Iris pigment epithelial cell (primary cell): ENCODE measurements at places on chromosomes 5 and 9.

DNA sequence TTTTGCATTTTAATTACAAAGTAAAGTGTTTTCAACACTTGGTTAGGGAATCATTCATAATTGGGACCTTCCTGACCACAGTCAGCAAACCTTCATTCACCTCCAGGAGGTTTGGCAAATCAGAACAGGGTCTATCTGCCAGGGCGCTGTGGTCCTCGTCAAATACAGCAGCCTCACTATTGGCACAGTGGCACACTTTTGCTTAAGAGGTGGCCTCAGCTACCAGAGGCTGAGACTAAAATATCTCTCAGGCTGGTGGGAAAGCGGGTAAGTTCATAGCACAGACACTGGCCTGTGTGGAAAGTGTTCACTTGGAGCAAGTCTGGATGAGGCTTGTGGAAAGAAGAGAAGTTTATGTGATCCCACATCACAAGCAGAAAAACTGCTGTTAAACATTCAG is 268.6 kb upstream of the DAPK1 start:
- no peak for DNase-seq

DNA sequence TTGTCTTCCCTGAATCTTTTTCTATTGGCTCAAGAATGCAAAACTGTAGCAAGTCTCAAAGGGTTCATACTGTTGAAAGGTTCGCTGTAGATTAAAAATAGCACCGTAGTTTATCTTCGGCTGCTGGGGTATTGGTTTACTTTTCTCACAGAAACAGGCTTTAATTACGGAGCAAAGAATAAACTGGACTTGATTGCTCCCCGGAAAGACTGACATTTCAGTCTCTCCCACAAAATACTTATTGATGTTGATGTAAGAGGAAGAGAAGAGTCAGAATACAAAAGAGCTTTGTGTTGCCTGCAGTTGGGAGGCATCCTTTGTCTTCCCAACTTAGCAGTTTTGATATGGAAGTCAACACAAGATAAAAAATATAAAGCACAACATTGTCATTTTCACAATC is 183.9 kb upstream of the DMAC1 start:
- no peak for DNase-seq

GRCh38 chr5:160697281-160697680 is 154.7 kb downstream of the ATP10B start:
- DNase-seq: no peak

DNA sequence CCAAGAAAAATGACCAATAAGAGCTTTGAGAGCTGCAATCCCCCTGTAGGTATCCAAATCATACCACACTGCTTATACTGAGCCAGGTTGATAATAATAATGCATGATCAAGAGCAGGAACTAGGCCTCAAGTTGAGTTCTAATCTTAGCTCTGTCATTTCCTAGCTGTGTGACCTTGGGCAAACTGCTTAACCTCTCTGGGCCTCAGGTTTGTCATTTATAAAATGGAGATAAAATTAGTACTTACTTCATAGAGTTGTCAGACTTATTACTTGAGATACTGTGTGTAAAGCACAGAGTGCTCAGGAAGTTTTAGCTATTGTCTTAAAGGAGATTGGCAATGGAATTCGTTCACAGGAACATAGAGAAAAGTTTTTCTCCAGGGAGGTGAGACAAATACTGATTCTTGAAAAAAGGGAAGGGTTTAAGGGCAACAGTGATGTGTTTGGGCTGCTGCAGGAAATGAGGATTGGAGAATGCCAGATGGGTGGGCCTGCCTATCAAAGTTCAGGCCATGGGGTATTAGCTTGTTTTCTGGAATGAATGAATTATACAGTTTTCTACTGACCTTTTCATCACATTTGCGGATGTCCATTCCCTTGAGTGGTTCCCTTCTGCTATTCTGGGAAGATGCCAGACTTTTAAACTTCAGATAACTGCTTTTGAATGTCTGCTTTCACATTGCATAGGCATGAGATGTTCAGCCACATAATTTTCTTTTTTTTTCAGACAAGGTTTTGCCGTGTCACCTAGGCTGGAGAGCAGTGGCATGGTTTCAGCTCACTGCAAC is 10.2 kb upstream of the ATP6V0E1 start:
- DNase-seq: peak; percentile 79

DNA sequence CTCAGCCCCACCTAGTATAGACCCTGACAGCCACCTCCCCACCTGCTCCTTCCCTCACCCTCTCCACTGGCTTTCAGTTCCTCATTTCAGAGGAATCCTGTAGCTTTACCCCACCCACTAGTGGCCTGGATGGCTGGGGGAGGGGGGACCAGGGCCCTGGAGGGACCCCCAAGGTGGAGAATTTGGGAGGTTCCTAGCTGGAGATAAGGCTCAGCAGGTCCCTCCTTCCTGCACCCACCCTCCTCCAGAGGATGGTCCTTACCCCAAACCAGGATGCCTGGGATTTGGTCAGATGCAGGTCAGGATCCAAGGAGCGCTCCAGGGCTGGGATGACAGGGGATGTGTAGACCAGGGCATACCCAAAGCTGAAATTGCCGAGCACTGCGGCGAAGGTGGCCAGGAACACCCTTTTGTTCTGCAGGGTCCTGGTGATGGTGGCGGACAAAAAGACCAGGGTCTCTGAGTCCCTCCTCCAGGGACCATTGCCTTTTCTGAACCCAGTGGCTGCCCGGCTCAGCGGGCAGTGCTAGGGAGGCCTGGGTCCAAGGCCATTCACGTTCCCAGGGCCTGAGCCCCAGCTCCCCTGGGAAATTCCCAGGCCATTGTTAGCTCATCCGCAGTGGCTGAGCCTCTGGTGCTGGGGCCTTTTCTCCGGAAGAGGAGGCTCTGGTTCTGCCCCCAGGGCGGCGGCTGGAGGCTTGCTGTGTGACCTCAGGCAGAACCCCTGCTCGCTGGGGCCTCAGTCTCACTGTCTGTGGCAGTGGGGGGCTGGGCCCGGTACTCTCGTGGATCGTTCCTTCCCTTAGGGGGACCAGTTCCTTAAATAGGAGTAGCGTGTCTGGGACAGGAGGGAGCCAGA is 678 bp downstream of the SLC2A6 start:
- DNase-seq: peak; percentile 63

DNA sequence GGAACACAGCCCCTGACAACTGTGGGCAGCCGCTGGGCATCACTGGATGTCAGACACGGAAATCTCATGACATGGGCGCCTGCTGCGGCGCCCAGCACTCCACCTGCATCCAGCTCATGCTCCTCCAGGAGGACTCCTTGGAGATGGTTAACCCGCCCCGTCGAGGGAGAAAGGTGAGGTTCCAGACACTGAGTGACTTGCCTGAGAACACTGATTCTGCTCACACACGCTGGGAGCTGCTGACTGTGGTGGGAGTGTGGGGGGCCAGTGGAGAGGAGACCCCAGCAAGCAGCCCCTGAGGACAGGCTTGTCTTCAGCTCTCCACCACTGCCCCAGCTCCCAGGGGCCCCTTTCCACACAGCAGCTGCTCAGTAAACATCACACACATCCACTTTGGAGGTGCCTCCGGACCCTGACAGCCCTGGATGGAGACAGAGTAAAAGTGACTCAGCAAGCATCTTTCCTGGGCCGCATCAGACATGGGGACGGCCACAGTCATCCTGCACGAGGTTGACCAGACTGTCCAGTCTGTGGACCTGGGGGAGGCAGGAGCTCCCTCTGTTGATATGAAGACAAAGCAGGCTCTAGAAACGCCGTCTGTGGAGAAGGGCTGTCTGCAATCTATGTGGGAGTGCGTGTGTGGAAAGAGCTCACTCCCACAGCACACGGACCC is 283.7 kb upstream of the IRX4 start:
- DNase-seq: no peak

- no peak for DNase-seq
Measured at GRCh38 chr9:72718503-72718902, 197.1 kb downstream of the TMC1 start.

DNA sequence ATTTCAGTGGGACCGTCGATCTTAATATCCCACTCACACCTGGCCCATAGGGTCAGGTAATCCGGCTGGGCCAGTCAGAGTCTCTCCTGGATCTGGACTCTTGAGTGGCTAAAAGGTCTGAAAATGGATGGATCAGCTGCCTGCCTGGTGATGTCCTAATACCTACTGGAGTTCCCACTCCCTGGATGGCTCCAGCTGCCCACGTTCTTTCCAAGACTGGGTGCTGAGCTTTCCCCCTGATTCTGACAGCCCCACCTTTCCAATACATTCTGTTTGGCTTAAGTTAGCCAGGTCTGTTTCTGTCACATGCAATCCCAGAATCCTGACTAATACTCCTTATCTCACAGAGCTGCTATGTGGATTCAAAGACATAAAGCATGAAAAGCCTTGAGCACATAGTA is 10.2 kb downstream of the SH3PXD2B start:
- peak; percentile 74 for DNase-seq

GRCh38 chr9:1732670-1733069 is 282.5 kb upstream of the SMARCA2 start:
- no peak for DNase-seq

- DNase-seq: no peak
Measured at GRCh38 chr5:82363524-82363923, 85.4 kb upstream of the RPS23 start.

DNA sequence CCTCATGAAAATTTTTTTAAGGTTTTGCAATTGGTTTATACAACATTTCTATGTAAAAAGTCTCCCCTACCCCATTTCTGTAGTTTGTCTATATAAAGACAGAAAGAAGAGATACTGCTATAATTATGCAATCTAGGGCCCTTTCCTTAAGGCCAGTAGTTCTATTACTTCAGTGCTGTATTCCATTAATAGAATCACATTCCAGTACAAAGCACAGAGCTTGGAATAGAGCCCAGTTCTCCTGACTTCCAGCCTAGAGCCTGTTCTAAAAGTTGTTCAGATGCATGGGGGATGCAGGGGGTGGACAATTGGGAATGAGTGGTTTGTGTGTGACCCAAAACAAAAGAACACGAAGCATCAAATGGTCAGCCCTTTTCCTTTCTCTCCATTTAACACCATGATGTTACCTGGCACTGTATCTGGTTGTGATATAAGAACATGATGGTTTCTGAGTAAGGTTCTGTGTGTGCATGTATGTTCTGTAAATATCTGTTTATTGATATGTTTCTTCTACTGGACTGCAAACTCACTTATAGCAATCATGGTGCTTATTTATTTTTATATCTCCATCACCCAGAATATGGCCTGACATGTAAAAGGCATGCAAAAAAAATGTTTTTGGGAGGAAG is 8.2 kb upstream of the GRAMD2B start:
- peak; percentile 60 for DNase-seq

- DNase-seq: peak; percentile 81
Measured at GRCh38 chr5:168314735-168315411, 23.4 kb downstream of the WWC1 start.

GRCh38 chr5:140011297-140011802 is 31.7 kb downstream of the NRG2 start:
- peak; percentile 2 for DNase-seq

- DNase-seq: no peak
Measured at GRCh38 chr5:127596501-127596900, 52.4 kb upstream of the CTXN3 start.

DNA sequence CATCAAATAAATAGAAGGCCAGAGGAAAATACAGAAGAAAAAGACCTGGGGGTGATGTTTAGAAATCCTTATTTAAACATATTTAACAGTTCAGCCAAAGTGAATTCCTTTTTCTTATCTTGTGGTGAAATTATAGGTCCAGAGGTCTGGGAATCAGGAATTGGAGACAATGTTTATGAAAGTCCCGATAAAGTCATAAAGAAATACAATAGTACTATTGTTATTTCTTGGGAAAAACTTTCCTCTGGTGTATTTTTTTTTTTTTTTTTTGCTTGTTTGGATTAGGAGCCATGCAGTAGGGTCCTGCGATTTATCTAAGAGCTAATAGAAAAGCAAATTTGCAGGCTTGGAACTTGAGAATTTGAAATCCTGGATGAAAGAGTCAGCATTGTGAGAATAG is 426 bp downstream of the C7 start:
- no peak for DNase-seq

GRCh38 chr9:108636013-108636412 is 219.8 kb downstream of the ACTL7B start:
- DNase-seq: no peak

GRCh38 chr9:88949961-88950340 is 41.3 kb upstream of the S1PR3 start:
- peak; percentile 68 for DNase-seq

DNA sequence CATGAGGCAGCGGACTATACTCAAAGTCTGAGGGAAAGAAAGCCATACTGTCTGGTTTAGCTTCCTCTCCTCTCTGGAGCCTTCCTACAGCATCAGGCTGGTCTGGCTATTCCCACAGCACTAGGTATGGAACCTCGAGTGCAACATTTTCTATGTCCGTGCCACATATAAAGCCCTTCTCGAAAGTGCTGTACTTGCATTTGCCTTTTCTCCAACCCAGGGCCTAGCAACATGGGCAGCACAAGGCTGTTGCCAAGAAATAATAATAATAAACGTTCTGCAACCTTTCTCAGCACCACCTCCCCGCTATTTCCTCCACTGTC is 804 bp downstream of the MED10 start:
- DNase-seq: no peak

- peak; percentile 29 for DNase-seq
Measured at GRCh38 chr9:117073539-117074341, 341.1 kb downstream of the ASTN2 start.

- peak; percentile 44 for DNase-seq
Measured at GRCh38 chr9:4769321-4770080, 23.2 kb upstream of the RCL1 start.

DNA sequence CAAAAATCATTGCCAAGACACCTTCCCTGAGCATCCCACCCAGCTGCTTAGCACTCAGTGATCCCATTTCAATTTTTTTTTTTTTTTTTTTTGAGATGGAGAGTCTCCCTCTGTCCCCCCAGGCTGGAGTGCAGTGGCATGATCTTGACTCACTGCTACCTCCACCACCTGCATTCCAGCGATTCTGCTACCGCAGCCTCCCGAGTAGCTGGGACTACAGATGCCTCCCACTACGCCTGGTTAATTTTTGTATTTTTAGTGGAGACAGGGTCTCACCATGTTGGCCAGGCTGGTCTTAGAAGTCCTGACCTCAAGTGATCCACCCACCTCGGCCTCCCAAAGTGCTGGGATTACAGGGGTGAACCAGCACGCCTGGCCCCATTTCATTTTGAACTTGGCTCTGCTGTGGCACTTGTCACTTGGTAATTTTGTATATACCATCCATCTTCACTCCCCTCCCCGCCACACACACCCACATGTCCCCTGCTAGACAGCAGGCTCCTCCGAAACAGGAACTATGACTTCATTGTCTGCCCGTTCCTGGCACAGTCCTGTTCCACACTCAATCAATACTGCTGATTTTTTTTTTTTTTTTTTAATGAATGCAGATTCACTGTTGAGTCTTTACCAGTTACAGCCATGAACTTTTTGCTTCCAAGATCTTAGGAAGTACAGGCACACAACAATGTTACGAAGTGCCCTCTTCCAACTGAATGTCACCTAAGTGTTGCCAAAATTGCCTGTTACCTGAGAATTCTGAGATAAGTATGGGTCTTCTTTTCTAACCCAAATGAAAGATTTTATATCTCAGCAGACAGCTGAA is 17.3 kb upstream of the ZBTB34 start:
- DNase-seq: no peak

- peak; percentile 91 for DNase-seq
Measured at GRCh38 chr5:163867738-163868137, 362.3 kb downstream of the MAT2B start.

- no peak for DNase-seq
Measured at GRCh38 chr5:62731022-62731421, 152.4 kb downstream of the LRRC70 start.

GRCh38 chr5:175895686-175896102 is 24.3 kb downstream of the CPLX2 start:
- DNase-seq: no peak

- DNase-seq: no peak
Measured at GRCh38 chr9:84821431-84821830, 151.9 kb downstream of the NTRK2 start.

GRCh38 chr9:27618066-27618465 is 44.8 kb upstream of the C9orf72 start:
- DNase-seq: peak; percentile 8

GRCh38 chr9:130356877-130357584 is 87.7 kb upstream of the ASS1 start:
- DNase-seq: no peak
